ENCODE measurements at places on chromosomes 6 and 20. TPM values are rescaled to one million over a fixed set of nuclear protein-coding genes. Genes with fewer than 3 reads are reported as not detected.

LRRN4 gene
- total RNA-seq = 2.3 TPM

GRCh38 chr6:38137608-38138265 is 318.2 kb downstream of the ZFAND3 start:
- no peak for DNase-seq

DNA sequence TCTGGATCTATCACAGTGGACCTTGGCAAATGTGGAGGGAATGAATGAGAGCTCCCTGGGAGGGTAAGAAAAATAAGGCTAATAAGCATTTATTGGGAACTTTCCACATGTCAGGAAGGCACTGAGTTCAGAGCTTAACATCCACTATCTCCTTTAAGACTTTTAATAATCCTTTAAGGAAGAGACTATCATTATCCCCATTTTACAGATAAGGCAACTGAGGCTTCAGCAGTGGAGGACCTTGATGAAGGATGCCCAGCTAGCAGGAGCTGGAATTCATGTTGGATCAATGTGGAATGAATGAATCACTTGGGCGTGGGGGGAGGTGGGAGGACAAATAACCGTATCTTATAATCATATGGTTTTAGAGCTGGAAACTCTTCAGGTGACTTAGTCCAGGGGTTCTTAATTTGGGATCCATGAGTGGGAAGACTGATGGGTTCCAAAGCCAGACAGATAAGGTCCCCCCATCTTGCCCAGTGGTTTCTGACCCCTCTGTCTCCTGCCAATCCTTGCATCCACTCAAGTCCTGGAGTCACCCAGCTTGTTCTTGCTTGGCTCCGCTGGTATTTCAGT is 54.9 kb downstream of the CD40 start:
- DNase-seq = no peak

DNA sequence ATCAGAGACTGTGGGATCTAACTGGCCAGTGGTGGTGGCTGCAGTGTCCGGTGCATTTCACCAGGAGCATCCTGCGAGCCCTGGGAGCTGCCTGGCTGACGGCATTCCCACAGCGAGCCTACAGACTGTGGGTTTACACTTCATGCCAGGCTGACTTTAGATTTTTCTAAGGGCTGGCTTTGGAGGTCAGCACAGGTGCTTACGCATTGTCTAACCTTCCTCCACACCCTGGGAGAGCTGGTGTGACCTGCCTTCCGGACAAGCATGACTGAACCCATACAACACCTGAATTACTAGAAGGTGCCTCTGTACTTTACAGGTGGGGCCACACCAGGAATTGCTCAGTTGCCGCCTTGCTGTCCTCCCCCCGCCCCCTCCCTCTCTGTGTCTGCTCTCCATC is 96.2 kb downstream of the RREB1 start:
- DNase-seq = no peak

- DNase-seq = no peak
These were observed 15.6 kb upstream of the SUMO4 start for GRCh38 chr6:149384464-149384863.

RAET1E gene
- not detected for total RNA-seq
